ENCODE measurements at places on chromosomes 7 and 10. TPM values are rescaled to one million over a fixed set of nuclear protein-coding genes. Genes with fewer than 3 reads are reported as not detected.

- no peaks in the 10 kb centered on the region for H3K27me3 ChIP-seq
- H3K4me3 ChIP-seq = peak overlapping the region; percentile 41
- H3K27ac ChIP-seq = peak overlapping the region; percentile 93
- peaks cover 13% of the 10 kb centered on the region for H3K4me1 ChIP-seq
These were observed 443 bp downstream of the MYOF start for GRCh38 chr10:93481637-93482144.

DNA sequence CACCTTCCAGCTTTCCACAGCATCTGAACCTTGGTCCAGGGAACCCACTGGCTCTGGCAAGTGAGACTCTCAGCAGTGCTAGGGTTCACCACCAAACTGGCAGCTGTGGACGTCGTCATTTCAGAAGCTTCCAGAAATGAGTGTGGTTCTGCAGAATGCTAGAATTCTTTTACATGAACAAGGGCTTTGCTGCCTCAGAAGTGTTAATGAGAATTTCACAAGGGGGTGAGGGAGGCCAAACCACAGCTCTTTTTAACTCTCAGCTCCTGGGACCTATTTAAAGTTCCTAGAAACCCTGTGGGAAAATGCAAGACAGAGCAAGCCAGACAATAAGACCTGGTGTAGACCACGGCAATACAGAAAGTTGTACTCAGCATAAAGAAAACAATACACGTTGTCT is 129.3 kb upstream of the BET1 start:
- H3K27ac ChIP-seq = no peak overlapping the region
- H3K27me3 ChIP-seq = no peaks in the 10 kb centered on the region
- DNase-seq = no peak
- H3K36me3 ChIP-seq = no peaks in the 10 kb centered on the region

DNA sequence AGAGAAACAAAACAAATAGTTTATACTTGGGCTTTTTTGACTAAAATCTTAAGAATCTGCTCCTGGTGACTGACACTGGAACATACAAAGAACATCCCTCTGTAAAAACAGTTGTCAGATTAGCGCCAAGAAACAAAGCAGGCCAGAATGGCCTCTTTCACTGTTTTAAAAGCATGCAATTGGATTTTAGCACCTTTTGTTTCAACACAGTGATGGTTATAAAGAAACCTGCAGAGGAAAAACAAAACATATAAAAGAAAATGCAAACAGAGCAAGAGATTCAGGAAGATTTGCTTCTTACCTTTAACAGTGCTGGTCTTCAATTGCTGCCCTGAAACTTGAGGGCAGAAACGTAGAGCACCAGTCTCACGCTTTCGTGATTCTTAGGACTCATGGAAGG is 652.2 kb upstream of the KCND2 start:
- H3K27ac ChIP-seq = no peak overlapping the region
- no peak overlapping the region for H3K4me3 ChIP-seq
- no peak for DNase-seq
- H3K27me3 ChIP-seq = no peaks in the 10 kb centered on the region

- no peaks in the 10 kb centered on the region for H3K27me3 ChIP-seq
- H3K27ac ChIP-seq = no peak overlapping the region
- H3K4me3 ChIP-seq = no peak overlapping the region
- H3K4me1 ChIP-seq = no peaks in the 10 kb centered on the region
- no peak for DNase-seq
These were observed 365.2 kb upstream of the ZMIZ1 start for GRCh38 chr10:78703593-78703992.

Gene SPACDR
- polyA plus RNA-seq = 2.9 TPM

Gene ZMIZ1
- polyA plus RNA-seq = 17.9 TPM

Gene CUBN
- polyA plus RNA-seq = 1.4 TPM

Gene AGR2
- polyA plus RNA-seq = 0.56 TPM

Gene KLF14
- 0.54 TPM for polyA plus RNA-seq

Gene UCN3
- 1.0 TPM for polyA plus RNA-seq

Gene FAM241B
- 4.0 TPM for polyA plus RNA-seq

Measured in adrenal gland (tissue), 19 donors.